ENCODE measurements at places on chromosomes 7 and 10.

- DNase-seq: no peak
These were observed 70.6 kb downstream of the NEURL1 start for GRCh38 chr10:103564116-103564501.

DNA sequence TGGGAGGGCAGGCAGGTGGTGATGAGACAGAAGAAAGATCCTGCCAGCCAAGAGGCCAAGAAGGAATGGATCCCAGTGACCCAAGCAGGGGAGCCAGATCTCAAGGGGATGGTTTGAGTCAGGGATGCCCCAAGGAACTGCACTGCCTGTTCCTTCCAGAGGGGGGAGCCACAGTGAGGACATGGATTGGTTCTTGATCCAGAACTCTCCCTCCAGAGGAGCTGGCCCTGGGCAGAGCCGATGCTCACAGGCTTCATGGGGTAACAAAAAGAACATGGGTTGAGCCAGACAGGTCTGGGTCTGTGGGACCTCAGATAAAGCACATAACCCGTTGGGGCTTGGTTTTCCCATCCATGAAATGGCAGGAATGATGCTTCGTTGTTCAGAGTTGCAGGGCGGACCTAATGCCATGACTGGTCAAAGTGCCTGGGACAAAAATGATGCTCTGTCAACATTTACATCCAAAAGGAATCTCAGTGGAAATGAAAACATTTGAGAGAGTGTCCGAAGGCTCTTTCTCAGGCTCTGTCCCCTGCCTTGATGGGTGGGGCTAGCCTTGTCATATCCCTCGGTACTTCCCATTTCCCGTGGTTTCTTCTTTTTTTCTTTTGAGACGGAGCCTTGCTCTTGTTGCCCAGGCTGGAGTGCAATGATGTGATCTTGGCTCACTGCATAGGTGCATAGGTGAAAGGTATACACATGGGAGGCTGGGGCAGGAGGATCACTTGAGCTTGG, 4.7 kb upstream of the DENND2A start:
- no peak for DNase-seq

- DNase-seq: no peak
These were observed 45.0 kb upstream of the PPP1R3C start for GRCh38 chr10:91677911-91678310.

- DNase-seq: no peak
These were observed 23.8 kb upstream of the RPA3 start for GRCh38 chr7:7742223-7742622.

GRCh38 chr10:4810092-4810491, 15.9 kb upstream of the AKR1E2 start:
- no peak for DNase-seq

- no peak for DNase-seq
These were observed 10.0 kb downstream of the FOXK1 start for GRCh38 chr7:4692055-4692454.

GRCh38 chr10:48806342-48806741, 121.7 kb downstream of the WDFY4 start:
- no peak for DNase-seq

- DNase-seq: no peak
These were observed 564.1 kb upstream of the KCND2 start for GRCh38 chr7:119708891-119709290.

GRCh38 chr7:28267012-28267411, 86.4 kb upstream of the JAZF1 start:
- no peak for DNase-seq

GRCh38 chr10:30284865-30285594, 64.0 kb downstream of the MTPAP start:
- no peak for DNase-seq
